ENCODE measurements at places on chromosomes 11 and 22. TPM values are rescaled to one million over a fixed set of nuclear protein-coding genes. Genes with fewer than 3 reads are reported as not detected.

GRCh38 chr22:33056690-33057089, 1.5 kb downstream of the SYN3 start:
- DNase-seq: no peak

Gene LRRC74B
- total RNA-seq: not detected

- DNase-seq: no peak
Observed at GRCh38 chr11:45796461-45796861, 8.5 kb upstream of the SLC35C1 start.

GRCh38 chr11:1674173-1675131, 22.5 kb upstream of the KRTAP5-6 start:
- DNase-seq: peak; percentile 52

Gene MS4A3
- not detected for total RNA-seq

GRCh38 chr11:68338051-68338780, 25.8 kb downstream of the LRP5 start:
- no peak for DNase-seq

- DNase-seq: no peak
Observed at GRCh38 chr11:18495703-18496102, 31.0 kb downstream of the TSG101 start.

Gene MAP6
- 22.8 TPM for total RNA-seq

DNA sequence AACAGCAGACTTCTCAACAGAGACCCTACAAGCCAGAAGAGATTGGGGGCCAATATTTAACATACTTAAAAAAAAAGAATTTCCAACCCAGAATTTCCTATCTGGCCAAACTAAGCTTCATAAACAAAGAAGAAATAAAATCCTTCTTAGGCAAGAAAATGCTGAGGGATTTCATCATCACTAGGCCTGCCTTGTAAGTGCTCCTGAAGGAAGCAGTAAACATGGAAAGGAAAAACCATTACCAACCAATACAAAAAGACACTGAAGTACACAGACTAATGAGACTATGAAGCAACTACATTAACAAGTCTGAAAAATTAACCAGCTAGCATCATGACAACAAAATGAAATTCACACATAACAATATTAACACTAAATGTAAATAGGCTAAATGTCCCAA, 947.9 kb upstream of the CHORDC1 start:
- no peak for DNase-seq

GRCh38 chr22:20037419-20037818, 16.5 kb downstream of the TANGO2 start:
- no peak for DNase-seq

DNA sequence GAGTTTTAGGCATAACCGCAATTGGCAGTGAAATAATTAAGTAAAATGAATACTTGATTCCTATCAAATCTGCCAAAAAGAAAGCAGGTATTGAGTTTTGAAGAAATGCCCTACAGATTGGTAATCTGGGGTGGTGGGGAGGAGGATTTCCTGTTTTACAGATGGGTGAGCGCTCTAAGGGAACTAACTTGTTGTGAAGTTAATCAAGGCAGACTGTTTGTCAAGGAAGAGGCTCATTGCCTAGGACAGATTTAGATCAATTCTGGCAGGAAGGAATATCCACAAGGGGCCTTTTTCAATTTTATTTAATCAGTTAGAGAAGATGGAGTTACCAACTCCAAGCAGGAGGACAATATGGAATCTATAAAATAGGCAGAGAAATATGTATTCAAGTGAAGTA, 271.5 kb upstream of the CCDC90B start:
- DNase-seq: no peak

DNA sequence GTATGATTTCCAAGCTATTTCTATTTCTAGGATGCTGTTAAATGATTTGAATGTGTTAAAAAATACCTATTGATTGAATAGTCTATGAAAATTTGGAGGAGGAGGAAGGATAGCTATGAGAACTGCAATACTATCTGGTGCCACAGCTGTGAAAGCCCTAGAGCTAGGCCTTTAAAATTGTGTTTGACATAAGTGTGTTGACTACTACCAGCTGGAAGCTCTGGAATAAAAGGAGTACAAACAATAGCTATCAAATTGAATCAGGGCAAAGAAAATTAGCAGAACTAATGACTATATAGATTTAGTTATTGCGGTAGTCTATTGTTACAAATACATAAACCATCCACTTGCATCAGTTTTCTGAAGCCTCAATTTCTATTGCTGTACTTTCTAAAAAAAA, 124.8 kb upstream of the CNTN5 start:
- no peak for DNase-seq

- DNase-seq: no peak
Observed at GRCh38 chr11:6472934-6473333, 807 bp downstream of the TRIM3 start.

Gene TTC36
- 3.3 TPM for total RNA-seq

DNA sequence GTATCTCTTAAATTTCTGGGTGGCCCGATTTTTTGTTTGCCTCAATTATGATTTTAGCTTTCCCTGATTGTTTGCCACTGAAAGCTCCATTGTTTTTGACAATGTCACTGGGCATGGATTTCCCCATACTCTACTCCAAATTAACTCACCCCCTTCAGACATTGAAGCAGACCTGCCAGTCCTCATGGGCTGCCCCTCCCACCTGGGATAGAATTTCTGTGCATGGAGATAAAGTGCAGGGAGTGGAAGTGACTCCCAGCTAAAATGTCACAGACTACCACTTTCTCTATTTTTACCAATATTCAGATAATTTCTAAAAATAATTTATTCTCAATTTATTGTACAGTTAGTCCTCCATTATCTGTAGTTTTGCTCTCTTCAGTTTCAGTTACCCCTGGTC, 79.1 kb upstream of the CLPB start:
- no peak for DNase-seq

GRCh38 chr22:23874871-23875270, 17.2 kb downstream of the SLC2A11 start:
- no peak for DNase-seq

Gene LAYN
- total RNA-seq: 0.79 TPM

DNA sequence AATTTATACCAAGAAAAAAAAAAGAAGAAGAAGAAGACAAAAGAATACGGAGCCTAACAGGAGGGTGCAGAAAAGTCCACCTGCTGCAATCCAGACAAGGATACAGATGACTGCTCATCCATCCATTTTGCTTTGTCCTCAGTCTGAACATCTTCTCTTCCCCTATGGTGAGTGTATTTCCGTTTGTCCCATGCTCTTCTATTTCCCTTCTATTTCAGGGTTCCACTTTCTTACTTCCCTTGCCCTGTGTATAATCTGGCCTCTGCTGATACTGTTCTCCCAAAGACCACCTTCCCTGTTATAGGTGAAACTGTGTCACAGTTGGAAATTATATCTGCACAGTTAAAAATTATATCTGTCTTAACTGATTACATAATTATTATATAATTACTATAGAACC, 48.7 kb upstream of the USP47 start:
- no peak for DNase-seq

Gene TREH
- not detected for total RNA-seq

DNA sequence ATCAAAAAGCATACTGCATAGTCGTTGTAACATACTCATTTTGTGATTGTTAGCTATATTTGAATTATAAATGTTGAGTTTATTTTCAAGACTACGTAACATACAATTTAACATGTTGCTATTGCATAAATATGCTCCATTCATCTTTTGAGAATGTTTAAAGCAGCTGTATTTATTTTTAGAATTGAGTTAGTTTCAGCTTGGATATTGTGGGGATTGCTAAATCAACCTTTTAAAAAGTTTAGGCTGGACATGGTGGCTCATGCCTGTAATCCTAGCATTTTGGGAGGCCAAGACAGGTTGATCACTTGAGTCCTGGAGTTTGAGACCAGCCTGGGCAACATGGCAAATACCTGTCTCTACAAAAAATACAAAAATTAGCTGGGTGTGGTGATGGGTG, 288.1 kb downstream of the DYNC2H1 start:
- DNase-seq: no peak

Gene TXN2
- 75.8 TPM for total RNA-seq

- DNase-seq: no peak
Observed at GRCh38 chr22:41000941-41001721, 50.0 kb downstream of the RBX1 start.

DNA sequence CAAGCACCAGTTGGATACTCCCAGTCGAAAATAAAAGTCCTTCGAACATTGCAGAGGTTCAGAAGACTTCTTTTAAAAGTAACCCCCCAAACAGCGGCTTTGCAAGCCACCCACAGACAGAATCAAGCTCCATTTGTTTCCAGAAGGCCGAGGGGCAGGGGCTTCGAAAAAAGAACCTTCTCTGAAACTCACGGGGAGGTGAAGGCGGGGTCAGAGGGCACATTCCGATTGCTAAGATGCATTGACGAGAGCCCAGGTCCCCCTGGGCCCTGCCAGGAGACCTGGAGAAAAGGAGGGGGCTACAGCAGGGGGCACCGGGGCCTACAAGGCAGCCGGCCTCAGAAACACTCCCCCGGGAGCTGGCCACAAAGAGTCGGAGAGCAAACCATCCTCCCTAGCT, 306.8 kb downstream of the MN1 start:
- no peak for DNase-seq

Gene FDXACB1
- 4.3 TPM for total RNA-seq

GRCh38 chr11:133029107-133029506, 503.2 kb downstream of the OPCML start:
- no peak for DNase-seq

Gene VPREB1
- not detected for total RNA-seq

- no peak for DNase-seq
Observed at GRCh38 chr11:70660059-70660888, 261.9 kb downstream of the CTTN start.

Gene MB
- 0.77 TPM for total RNA-seq

GRCh38 chr22:40401981-40402406, 31.6 kb downstream of the SGSM3 start:
- DNase-seq: no peak

- no peak for DNase-seq
Observed at GRCh38 chr11:15291885-15292284, 177.2 kb downstream of the INSC start.

DNA sequence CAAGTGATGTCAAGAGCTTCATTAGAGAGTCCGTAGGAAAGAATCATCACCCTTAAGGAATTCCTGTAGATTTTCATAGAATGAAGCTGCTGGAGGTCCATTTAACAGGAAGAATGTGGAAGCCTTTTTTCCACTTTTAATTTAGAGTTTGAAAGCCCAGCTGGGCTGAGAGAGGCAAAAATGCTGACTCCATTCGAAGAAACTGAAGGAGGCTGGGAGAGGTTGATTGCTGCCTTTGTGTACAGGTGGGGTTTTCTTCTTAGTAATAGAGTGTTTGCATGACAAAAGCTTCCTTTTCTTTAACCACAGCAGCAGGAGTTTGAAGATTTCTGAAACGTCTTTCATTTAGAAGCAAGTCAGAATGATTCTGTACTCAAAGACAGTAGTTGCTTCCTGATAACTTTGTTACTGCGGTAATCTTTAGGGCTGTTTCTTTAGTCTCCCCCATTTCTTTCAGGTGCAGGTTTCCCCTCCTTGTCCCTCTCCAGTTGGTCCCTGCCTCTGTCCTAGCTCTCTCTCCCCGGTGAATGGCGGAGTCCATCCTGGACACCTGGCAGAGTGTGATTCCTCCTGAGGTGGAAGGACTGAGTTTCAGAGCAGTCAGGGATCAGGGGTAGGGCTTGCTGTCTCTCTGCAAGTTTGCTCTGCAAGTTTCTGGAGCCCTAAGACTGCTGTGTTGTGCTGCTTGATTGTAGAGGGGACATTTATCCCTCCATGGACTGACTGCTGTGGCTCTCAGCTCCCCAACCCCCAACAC, 166.2 kb downstream of the LDLRAD3 start:
- DNase-seq: no peak

Gene ADM2
- 28.8 TPM for total RNA-seq

DNA sequence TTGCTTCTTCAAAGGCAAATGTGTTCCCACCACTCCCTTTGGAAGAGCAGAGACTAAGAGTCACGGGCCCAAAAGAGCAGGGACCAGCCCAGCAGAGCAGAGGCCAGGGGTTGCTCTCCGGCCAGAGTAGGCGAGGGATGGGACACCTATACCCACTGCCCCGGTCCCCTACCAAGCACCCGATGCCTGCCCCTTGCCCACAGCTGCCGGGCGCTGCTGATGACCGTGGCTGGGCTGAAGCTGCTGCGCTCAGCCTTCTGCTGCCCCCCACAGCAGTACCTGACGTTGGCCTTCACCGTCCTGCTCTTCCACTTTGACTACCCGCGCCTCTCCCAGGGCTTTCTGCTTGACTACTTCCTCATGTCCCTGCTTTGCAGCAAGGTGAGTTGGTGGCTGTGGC, 10.7 kb upstream of the SIPA1 start:
- DNase-seq: no peak

Gene OR4C46
- not detected for total RNA-seq

- no peak for DNase-seq
Observed at GRCh38 chr22:33838644-33839043, 81.6 kb downstream of the LARGE1 start.

DNA sequence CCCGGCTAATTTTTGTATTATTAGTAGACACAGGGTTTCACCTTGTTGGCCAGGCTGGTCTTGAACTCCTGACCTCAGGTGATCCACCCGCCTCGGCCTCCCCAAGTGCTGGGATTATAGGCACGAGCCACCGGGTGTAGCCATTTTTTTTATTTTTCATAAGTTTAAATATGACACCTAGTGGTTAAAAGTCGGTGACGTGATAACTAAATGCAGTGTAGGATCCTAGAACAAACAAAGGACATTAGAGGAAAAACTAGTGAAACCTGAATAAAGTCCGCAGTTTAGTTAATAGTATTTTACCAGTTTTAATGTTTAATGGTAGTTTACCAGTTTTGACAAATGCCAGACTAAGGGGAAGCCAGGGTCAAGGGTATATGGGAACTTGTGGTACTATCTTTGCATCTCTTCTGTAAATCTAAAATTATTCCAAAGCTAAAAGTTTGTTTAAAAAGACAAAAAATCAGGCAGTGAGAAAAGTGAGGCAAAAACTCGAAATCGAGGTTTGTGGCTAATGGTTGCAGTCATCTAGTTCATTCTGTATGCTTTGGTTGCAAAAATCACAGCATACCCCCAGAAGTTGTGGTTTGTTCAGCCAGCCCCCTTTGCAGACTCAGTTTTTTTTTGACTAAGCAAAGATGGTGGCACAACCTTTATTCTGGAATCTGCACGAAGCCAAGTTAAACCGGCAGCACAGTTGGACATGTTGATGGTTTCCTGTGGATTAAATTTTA, 29.6 kb downstream of the TOM1 start:
- no peak for DNase-seq

Data from Caco-2 (cell line).